ENCODE measurements at places on chromosomes 4 and X.

DNA sequence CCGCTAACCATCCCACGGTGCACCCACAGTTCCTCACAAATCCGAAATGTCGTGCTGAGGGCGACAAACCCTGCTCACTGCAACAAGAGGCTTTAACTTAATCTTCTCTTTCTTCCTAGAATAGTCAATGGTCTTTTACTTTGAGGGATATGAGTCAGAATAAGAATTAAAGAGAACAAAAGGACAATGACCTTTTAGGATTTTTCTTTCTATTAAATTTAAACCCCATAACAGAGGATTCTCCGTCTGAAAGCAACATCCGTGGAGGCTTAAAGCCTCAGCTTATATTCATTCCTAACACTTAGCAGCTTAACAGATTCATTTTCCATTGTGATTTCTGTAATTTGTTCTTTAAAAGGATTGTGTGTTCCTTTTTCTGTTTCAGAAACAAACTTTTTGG, 44.9 kb upstream of the PUDP start:
- DNase-seq, result no peak

DNA sequence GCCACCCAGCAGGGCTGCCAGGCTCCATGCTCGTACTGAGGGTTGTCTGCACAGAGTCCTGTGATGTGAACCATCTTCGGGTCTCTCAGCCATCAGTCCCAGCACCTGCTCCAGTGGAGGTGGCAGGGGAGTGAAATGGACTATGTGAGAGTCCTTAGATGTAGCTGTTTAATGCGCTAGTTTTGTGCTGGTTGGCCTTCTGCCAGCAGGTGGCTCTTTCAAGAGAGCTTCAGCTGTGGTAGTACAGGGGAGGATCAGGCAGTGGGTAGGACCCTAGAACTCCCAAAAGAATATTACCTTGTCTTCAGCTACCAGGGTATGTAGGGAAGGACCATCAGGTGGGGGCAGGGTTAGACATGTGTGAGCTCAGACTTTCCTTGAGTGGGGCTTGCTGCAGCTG, 1066.0 kb downstream of the GLUD2 start:
- DNase-seq, result no peak

- DNase-seq, result no peak
These were observed 42.1 kb upstream of the KLHL34 start for GRCh38 chrX:21700275-21700674.

DNA sequence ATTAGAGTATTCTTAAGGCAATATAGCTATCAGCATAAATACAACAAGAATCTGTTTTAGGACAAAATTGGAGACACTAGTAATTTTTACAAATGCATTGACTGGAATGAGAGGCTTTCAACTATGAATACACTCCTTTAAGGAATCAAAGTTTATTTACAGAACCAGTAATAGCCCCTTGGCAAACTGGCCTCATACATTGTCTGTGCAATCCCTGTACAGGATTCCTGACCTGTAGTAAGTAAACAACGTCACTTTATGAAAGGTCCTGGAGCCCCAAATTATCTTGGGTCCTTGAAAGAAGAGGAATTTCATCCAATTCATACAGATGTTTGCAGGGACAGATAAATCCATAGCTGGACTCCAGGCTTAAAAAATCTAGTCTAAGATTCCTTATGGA, 25.4 kb upstream of the CXCL3 start:
- no peak for DNase-seq

DNA sequence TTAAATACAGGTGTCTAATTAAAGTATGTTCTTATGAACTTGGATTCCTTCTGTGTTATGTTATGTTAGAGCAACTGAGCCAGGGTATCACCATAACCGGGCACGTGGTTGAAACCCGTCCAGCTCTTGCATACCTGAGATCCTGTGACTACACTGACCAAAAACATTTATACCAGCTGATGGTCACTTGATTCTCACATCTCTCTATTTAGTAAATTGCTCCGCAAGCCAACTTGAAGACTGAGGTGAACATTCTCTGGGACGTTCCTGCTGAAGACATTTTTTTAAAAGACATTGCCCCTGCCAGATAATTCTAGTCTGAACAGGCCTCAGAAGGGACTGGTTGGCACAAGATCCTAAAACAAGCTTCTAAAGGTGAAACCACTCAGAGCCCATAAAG, 550.0 kb upstream of the DIPK2B start:
- DNase-seq, result no peak

- DNase-seq, result no peak
These were observed 5.5 kb downstream of the TMEM131L start for GRCh38 chr4:153471698-153472093.

DNA sequence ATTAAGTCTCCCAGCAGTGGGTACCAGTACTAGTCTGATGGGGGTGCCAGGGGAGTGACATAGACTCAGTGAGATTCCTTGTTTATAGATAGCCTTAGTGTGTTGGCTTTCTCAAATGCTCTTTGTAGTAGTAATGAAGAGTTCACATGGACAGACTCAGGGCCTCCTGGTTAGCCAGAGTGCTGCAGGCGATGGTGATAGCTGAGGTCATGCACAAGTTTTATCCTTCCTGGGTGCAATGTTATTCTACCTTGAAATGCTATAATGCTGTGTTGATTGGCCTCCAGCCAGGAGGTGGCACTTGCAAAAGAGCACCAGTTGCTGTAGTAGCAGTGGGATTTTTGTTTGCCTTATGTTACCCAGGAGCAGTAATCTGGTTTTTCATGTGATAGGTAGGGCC, 35.5 kb upstream of the ADH4 start:
- no peak for DNase-seq

DNA sequence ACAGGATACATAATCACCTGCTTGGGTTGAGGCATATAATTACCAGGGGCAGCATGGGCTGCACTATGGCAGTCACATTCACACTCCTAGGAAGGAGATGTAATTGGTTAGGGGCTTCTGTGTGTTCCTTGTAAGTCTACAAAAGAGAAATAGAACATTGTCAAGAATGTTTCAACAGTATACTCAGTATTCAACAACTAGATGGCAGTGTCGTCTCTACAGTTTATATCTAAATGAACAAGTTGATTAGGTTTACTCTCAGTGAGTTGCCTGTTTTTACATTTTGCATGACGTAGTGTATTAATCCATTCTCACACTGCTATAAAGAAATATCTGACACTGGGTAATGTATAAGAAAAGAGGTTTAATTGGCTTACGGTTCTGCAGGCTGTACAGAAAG, 50.5 kb upstream of the RAB33B start:
- DNase-seq, result no peak

DNA sequence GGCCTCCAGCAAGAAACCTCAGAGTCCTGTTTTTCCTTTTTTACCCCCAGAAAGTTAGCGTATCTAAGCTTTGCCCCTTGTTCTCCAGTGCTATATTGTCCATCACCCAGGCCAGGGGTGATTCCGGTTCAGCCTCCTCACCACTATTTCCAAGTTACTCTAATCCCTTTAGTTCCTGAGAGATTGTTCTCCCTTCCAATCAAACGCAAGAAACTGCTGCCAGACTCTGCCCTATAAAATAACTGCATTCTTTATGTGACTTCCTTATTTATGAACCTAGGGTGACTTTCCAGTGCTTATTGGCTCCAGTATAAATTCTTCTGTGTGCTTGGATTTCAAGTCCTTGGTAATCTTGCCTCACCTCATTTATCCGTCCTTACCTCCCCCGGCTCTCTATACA, 65.7 kb downstream of the CLCN5 start:
- DNase-seq, result no peak
